ENCODE measurements at places on chromosomes 2 and 18.

DNA sequence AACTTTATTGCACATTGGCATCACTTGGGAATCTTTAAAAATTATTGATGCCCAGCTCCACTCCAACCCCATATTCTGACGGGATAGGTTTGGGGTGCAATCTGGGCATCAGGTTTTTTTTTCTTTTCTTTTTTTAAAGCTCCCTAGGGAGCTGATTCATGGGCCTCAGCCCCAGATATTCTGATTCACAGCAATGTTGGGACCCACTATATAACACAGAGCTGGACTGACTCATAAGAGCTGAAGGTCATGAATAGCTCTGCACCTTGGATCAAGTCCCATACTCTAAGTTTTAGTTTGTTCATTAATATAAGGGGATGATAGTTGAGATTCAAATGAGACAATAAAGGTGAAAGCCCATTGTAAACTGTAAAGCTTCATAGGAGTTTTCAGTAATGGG lies 191.1 kb upstream of the REV1 start:
- peak; percentile 64 for DNase-seq

GRCh38 chr18:44130376-44130942 lies 550.2 kb upstream of the SETBP1 start:
- peak; percentile 22 for DNase-seq

DNA sequence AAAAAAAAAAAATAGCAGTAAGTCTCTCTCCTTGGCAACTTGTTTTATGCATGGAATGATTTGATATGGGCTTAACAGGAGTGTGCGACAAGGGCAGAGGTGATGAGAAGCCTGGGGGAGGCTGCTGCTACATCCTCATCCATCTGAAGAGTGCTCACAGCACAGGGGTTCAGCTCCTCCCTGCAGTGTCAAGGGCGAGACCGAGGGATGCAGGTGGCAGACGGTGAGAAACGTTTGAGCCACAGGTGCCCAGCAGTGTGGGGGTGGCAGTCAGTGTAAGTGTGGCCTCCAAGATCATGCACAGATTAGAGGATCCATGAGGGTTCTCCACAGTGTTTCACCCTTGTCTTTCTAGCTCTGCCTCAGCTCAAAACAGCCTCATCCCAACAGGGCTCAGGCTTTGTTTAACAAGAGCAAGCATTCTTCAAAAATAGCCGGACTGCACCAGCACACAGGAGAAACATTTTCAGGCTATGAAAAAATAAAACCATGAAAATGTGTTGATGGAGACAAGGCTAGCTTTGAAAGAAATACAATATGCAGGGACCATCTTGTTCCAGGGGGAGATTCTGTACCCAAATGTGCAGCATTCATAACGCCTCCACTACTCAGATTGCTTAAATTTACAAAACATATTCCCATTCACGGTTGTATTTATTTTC lies 324.5 kb upstream of the MYT1L start:
- DNase-seq, result no peak

- DNase-seq, result no peak
Observed at GRCh38 chr2:70931376-70932000, 4.2 kb upstream of the ATP6V1B1 start.

DNA sequence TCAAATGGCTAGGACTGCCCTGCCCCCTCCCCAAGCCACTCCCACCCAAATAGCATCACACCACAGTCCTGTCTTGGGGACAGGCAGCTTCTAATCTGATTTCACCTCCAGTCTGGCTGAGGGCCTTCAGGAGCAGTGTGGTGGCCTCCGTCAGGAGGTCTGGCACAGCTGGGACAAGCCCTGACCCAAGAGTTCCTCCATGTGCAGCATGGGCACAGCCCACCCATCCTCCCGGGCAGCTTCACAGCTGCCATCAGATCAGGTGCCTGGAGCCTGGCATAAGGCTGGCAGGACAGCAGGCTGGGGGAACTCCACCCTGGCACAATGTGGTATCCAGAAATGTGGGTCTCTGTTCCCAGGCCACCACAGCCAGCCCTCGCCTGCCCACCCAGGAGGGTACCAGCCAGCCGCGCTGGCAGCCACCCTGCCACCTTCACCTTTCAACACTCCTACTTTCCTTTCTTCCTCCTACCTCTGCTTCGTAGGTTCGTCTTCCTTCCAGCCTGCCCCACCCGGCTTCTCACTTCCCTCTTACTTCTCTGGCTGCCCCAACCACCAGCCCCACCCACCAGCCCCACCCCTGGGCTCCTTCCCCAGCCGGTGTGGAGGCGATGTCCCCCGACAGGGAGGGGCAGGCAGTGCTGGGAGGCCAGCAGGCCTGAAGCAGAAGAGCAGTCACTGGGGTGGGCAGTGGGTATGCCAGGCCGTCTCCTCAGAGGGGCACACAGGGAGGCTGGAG lies at the start of gene CAPG:
CAPG (minus strand) TSS at position 522 of the 739 bp plus-strand sequence. CDS start 8,221 bp downstream, outside the sequence.
- DNase-seq, result no peak

GRCh38 chr18:43578706-43579105 lies 301.4 kb upstream of the SYT4 start:
- DNase-seq, result no peak

GRCh38 chr2:24971536-24972314 lies at the start of gene DNAJC27:
Gene DNAJC27, minus strand, starts transcription at chr2:24971955. Its CDS starts 51 bp downstream, at chr2:24971904.
- peak; percentile 95 for DNase-seq

- DNase-seq, result peak; percentile 7
Observed at GRCh38 chr2:135072125-135072997, 20.3 kb downstream of the RAB3GAP1 start.

Data from amniotic epithelial cell (primary cell).